ENCODE measurements at places on chromosomes 2 and 18. TPM values are rescaled to one million over a fixed set of nuclear protein-coding genes. Genes with fewer than 3 reads are reported as not detected.

PDCD1 gene
- 3.8 TPM for total RNA-seq

DNA sequence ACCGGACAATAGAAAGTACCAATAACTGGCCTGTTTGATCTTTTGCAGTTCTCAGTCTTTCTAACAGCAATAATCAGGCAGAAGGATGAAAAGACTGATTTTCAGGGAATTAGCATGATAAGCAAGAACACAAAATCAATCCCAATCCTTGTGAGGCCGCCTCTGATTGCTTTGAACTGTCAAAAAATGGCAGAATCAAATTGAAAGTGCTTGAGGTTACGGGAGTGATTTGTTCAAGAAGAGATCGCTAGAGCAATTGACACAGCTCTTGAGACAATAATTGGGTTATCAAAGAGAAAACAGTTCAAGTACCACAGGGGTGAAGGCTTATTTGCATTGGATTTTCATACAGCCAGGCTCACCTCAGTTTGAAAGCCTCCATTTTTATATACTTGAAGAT lies 663.4 kb downstream of the ARHGAP15 start:
- DNase-seq = no peak

ARHGAP15 gene
- 2.7 TPM for total RNA-seq

DNA sequence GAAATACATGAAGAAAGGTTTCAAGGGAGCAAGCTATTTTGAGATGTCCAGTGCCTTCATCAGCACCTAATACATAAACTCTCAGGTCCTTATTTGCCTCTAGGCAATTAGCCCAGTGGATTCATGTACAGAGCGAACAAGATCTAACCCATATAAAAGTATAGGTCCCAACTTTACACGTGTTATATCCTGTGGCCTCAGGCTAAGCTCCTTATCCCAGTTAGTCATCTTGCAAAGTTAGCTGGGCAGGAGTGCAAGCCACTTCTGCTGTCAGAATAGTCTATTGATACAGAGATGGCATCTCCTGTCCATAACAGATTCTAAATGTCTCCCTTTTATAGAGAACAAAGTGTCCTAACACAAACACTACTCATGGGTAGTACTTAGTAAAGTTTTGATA lies 203.9 kb upstream of the PIK3C3 start:
- no peak for DNase-seq

PTPN2 gene
- 9.0 TPM for total RNA-seq

DNA sequence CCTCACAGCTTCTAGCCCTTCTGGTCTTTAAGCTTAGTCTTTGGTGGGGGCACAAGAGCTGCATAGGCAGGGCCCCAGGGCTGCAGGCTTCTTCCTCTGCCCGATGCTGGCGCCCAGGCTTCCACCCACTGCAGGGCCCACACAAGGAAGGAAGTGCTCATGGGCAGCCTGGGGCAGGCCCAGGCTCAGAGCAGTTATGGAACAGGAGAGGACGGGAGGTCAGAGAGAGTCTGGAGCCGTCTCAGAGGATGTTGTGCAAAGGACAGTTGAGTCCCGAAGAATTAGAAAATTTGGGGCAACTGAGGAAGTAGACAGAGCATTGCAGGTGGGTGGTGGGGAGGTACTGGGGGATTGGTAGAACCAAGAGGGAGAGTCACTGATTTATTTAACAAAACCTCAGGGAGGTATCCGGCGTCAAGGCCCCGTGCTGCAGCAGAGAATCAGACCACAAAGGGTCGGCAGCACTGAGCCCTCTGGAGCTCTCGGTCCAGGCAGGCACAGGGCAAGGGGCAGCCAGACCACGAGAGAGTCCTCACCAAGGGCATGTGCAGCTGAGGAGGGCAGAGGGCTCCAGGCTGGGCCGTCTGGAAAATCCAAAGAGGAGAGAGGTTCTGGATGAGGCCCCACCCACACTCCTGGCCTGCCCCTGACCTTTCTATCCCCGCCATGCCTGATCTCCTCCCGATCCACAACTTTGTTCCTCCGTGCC lies 110.8 kb upstream of the GLI2 start:
- no peak for DNase-seq

- no peak for DNase-seq
Observed at GRCh38 chr2:134443814-134444480, 190.1 kb downstream of the MGAT5 start.

- no peak for DNase-seq
Observed at GRCh38 chr2:233093721-233094120, 33.6 kb downstream of the INPP5D start.

LRP1B gene
- 0.19 TPM for total RNA-seq

DNA sequence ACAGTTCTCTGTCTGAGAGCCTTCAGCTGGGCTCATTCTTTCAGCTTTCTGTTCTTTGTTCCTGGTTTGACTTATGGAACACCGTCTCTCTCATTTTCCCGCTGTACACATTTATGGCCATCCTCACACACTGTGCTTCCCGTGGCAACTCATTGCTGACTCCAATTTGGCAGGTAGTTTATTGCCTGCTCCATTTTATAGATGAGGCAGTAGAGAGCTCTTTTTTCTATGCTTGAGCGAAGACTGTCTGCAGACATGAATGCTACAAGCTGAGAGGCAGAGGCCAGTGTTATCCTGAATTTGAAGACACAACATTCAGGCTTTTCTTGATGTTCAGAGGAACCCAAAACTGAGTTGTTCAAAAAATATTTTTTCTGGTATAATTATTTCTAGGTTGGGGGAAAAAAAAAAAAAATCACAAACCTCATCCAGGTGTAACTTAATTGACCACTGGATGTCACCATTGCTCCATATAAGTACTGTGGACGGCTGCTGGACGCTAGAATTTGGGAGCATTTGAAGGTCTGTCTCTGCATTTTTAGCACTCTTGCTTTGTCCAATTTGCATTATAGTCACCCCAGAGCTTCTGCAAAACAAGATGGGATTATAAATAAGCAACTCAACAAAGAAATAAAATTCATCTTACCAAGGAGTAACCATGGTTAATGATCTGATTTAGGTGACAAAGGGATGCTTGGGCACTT lies 83.5 kb downstream of the HRH4 start:
- DNase-seq = no peak

DNA sequence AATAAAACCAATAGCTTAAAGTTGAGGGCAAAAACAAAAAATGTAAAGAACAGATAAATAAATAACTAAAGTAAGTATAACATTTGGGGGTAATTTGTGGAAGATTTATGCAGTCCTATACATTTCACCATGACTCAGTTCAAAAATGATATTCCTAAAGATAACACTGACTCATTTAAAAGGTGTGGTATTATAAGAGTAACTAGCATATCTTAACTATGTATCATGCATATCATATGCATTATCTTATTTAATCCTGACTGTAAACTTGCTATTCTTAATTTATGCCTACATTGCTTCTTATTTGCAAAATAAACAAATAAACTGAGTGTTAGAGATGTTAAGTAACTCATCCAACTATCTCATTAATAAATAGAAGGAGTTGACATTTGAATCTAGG lies 726.5 kb upstream of the PKDCC start:
- no peak for DNase-seq

GRCh38 chr2:215929602-215930335 lies 83.6 kb downstream of the MREG start:
- no peak for DNase-seq
